ENCODE measurements at places on chromosomes 5 and 9.

GRCh38 chr9:87213948-87214347 is 266.6 kb upstream of the GAS1 start:
- DNase-seq: no peak

DNA sequence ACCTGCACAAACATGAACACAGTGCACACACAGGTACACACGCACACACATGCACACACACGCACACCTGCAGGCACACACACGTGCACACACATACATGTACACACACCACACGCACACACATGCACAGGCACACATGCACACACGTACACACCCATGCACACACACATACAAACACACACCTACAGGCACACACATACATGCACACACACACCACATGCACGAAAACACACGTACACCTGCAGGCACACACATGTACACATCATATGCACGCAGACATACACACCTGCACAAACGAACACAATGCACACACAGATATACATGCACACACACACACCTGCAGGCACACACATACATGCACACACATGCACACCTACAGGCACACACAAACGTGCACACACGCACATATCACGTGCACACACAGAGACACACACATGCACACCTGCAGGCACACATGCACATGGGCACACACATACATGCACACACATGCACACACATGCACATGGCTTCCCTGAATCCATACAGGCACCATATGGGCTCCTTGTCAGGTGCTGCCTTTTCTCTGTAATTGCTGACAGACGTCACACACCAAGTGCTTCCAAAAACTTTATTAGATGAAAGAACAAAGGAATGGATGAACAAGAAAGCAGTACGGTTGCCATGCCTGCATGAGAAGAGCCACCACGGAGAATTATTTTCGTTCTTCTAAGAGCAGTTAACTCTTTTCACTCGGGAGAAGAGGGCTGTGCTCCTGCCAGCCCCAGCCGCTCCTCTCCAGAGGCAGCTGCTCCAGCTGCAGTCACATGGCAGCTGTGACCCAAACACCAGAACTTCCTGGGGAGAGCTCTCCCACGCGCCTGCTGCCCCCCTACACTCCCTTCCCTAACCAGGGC is 57.2 kb downstream of the EXD3 start:
- no peak for DNase-seq

DNA sequence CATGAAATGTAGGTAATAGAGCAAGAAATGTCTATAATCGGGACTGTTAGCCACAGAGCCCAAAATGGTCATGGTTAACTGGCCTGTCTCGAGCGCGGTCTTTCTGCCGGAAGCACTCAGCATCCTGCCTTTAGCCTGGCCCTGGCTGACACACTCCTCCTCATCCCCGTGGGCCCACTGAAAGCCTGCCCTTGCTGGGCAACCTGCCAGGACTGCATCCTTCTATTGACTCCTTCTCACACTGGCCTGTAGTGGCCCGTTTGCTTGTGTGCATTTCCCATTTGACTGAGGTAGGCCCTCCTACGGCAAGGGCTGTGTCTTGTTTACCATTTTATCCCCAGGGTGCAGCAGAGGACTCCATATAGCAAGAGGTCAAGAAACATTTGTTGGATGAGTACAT is 215.7 kb downstream of the ATPSCKMT start:
- no peak for DNase-seq

DNA sequence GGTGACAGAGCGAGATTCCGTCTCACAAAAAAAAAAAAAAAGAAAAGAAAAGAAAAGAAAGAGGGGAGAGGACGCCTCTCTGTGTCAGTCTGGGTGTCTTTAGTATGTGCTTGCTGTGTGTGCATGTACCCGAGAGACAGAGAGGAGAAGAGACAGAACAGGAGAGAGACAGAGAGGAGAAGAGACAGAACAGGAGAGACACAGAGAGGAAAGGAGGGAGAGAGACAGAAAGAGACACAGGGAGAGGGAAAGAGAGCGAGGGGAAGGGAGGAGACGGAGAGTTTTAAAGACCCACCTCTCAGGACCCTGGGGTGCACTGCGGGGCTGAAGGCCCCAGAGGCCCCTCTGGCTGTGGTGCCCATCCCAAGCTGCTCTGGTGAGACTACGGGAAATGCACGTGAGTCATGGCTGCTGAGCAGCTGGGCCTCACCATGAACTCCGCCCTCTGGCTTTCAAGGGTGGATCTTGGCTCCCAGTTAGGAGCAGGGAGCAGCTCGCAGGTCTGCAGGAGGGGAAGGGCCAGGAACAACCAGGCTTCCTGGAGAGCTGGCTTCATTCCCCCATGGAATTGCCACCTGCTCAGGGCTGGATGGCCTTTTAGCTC is 7.9 kb downstream of the SLC6A3 start:
- no peak for DNase-seq

DNA sequence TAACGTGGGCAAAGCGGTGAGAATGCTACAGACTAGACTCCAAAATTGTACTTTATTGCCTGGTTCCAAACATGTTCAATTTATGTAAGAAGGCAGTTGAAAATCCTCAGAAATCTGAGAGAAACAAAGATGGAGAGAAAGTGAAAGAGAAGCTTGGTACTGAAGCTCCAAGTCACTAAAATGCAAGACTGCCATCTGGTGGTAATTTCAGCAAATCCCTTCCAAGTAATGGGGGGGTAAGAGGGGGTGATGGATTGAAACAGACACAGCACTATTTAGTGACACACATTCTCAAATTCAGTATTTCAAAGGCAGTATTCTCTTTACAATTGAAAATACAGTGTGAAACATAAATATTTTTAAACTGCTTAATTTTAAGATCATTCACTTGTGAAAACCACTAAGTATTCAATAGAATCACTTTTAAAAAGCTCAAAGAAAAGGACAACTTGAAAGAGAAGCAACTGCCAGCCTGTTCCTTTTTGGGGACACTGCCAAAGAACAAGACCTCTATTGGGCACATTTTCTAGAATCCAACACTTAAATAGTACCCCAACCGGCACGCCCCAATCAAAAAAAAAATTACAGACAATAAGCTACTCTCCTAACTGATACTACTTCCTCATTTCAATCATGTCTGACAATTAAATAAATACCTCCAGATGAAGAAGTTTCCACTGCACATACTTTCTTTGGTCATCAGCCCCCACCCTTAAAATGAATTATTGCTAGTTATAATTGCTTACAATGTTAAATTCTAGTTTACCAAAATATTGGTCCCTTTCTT is 131.5 kb downstream of the AGTPBP1 start:
- DNase-seq: no peak

DNA sequence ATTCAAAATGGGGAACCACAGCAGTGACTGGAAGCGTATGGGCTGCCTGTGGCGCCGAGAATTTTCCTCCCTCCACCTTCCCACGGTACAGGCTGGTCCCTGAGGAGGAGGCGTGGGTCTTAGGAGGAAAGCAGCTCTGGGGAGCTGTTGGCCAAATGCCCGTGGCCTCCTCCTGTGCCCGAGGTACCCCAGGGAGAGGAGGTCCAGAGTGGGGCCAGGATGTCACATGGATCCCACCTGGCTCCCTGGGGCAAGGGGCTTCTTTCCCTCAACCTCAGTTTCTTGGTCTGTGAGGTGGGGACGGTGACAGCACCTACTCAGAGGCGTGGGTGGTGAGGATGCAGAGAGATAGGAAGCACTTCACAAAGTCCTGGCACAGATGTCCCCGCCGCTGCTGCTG is 16.5 kb downstream of the PRRX2 start:
- DNase-seq: no peak

DNA sequence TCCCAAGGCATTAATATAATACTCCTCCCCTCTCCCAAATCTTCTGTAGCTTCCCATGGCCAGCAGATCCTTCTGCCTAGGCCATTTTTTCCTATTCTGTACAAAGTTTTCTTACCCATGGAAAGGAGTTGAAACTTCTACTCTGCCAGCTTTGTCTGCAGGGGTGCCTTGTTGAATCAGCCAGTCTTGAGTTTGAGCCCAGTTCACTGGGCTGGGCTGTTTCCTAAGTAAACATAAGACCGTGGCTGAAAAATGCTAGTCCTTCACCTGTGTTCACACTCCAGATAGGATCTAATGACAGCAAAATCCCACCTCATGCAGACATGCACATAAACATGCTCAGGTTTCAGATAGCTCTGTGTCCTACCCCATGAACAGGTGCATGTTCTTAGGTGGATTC is 10.4 kb downstream of the TEX48 start:
- no peak for DNase-seq
